ENCODE measurements at places on chromosomes 5 and 9.

- no peak for DNase-seq
Observed at GRCh38 chr5:100299261-100299660, 235.9 kb upstream of the FAM174A start.

- DNase-seq = no peak
Observed at GRCh38 chr9:4984171-4984620, 876 bp upstream of the JAK2 start.

- DNase-seq = no peak
Observed at GRCh38 chr9:95058121-95058785, 259.3 kb downstream of the FANCC start.

- DNase-seq = no peak
Observed at GRCh38 chr5:139678751-139679750, 30.9 kb downstream of the CXXC5 start.

DNA sequence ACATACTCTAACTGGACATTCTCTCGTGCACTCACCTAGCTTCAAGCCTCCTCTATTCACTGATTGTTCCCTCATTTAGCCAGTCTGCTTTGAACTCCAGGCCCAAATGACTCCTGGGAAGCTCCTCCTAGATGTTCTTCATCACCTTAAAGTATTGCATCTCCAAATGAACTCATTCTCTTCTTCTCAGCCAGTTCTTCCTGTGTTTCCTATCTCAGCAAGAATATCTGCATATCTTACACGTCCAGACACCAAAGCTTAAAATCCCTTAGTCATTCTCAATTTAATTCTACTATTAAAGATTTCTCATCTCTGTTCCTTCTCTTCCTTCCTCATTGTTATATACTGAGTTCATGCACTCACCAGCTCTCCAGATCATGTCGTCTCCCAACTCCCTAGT lies 118.6 kb upstream of the DAB2 start:
- no peak for DNase-seq

- DNase-seq = no peak
Observed at GRCh38 chr5:149675610-149676201, 54.4 kb upstream of the PPARGC1B start.

DNA sequence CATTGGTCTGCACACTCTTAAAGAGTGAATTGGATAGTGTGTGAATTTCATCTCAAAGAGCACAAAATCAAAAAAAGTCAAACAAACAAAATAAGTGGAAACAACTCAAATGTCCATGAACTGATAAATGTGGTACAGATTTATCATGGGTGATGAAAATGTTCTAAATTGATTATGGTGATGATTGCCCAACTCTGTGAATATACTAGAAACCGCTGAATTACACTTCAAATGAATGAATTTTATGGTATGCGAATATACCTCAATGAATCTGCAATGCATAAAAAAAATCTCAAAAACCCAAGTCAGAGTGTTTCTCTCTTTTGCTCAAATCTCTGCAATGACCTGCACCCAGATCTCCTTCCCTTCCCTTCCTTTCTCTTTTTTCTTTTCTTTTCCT lies 64.0 kb downstream of the PRRC1 start:
- no peak for DNase-seq

DNA sequence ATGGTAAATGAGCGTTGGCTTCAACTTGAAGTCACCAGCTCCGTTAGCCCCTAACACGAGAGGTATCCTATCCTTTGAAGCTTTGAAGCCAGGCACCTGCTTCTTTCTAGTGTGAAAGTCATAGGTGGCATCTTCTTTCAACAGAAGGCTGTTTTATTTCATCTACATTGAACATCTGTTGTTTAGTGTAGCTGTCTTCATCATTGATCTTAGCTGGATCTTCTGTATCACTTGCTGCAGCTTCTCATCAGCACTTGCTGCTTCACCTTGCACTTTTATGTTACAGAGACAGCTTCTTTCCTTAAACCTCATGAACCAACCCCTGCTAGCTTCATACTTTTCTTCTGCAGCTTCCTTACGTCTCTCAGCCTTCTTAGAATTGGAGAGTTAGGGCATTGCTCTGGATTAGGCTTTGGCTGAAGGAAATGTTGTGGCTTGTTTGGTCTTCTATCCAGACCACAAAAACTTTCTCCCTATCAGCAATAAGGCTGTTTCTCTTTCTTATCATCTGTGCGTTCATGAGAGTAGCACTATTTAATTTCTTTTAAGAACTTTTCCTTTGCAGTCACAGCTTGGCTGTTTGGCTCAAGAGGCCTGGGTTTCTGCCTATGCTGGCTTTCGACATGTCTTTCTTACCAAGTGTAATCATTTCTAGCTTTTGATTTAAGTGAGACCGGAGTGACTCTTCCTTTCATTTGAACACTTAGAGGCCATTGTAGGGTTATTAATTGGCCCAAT lies 47.2 kb downstream of the PCSK5 start:
- no peak for DNase-seq

- DNase-seq = no peak
Observed at GRCh38 chr9:85009251-85009650, 339.7 kb downstream of the NTRK2 start.

GRCh38 chr9:73597771-73598170 lies 446.1 kb downstream of the ANXA1 start:
- DNase-seq = no peak

DNA sequence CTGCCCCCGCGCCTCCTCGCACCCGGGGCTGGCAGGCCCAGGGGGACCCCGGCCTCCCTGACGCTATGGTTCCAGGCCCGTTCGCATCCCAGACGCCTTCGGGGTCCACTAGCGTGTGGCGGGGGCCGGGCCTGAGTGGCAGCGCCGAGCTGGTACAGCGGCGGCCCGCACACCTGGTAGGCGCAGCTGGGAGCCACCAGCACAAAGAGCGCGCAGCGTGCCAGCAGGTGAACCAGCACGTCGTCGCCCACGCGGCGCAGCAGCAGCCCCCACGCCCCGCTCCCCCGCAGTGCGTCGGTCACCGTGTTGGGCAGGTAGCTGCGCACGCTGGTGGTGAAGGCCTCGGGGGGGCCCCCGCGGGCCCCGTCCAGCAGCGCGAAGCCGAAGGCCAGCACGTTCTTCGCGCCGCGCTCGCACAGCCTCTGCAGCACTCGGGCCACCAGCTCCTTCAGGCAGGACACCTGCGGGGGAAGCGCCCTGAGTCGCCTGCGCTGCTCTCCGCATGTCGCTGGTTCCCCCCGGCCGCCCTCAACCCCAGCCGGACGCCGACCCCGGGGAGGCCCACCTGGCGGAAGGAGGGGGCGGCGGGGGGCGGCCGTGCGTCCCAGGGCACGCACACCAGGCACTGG lies 548 bp downstream of the TERT start:
- DNase-seq = no peak

DNA sequence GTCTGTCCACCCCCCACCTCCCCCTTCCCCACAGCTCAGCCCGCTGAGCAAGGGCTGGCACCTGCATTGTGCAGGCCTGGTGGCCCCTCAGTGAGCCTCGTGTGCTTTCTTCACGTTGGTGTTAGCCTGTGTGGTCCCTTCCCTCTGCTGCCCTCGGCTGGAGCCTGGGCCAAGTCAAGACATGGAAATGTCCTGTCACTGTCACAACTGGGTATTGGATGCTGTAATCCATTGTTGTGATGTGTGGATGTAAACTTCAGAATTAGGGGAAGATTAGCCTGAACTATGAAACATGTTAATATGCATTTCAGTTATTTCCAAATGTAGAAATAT lies 103.9 kb downstream of the TRIO start:
- DNase-seq = no peak

DNA sequence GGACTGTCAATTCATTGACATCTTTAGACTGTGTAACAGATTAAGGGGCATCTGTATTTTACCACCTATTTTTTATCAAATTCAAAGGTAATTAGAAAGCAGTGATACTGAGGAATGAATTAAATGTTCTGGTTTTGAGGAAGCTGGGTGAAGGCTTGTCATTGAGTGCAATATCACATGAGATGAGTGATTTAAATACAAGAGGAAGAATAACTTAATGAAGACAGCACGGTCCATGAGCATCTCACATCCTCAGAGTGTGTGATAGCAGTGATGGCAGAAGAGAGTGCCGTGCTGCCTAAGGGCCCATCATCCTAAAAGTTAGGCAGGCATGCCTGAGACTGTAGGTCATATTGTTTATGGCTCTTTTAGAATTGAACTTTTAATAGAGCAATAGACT lies 263.3 kb downstream of the MAST4 start:
- no peak for DNase-seq

DNA sequence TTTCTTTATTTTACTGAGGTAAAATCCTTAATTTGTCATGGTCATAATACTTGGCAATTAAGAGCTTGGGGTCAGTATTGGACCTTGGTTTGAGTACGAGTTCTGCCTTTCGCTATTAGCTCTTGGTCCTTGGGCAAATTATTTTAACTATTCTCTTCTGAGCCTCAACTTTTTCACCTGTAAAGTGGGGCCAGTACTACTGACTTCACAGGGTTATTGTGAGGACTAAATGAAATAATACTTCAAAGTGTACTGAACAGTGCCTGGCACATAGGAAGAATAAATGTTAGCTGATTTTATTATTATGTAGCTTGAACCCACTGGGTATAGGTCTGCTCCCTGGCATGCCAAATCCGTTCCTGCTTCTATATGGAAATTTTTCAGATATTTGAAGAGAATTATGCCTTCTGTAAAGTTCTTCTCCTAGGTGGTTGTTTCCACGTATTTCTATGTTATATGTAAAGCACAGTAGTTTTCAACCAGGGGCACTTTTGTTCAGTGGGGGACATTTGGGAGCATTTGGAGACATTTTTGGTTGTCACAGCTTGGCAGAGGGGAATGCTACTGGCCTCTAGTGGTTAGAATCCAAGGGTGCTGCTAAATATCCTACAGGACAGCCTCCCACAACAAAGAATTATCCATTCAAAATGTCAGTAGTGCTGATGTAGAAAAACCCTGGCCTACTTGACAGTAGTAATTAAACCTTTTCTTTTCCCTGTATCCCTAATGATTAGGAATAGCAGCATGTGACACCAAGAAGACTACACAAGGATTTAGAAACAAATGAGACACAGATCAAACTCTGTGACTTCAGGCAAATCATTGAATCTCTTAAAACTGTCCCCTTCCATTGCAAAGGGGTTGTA lies 4.5 kb downstream of the RCL1 start:
- DNase-seq = no peak

- no peak for DNase-seq
Observed at GRCh38 chr5:147504535-147504934, 5.3 kb downstream of the DPYSL3 start.

- no peak for DNase-seq
Observed at GRCh38 chr5:122319897-122320296, 7.9 kb downstream of the SNCAIP start.

DNA sequence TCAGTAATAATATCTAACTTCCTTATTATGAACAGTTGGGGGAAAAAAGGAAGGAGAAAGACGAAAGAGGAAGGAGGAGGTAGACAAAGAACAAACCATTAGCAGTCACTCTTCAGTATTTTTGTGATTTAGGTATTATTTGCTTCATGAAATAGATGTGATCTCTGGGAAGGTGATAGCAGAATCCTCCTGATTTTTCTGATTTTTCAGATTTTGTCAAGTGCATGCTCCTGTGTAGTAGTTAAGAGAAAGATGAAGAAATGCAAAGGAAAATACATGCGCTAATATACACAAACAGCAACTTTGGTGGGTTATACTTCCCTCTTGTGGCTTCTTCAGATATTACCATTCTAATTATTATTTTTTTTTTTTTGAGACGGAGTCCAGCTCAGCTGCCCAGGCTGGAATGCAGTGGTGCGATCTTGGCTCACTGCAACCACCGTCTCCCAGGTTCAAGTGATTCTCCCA lies 31.6 kb downstream of the LMNB1 start:
- DNase-seq = no peak

DNA sequence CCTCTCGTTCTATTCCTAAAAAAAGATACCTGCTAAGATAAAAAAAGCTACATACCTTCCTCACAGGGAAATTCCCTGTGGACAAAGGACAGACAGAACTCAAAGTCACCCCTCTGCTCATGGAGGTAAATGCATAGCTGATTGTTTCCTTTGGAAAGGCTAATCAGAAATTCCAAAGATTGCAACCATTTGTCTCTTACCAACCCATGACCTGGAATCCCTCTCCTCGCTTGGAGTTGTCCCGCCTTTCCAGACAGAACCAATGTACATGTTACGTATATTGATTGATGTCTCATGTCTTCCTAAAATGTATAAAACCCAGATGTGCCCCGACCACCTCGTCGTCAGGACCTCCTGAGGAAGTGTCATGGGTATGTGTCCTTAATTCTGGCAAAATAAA lies 49.2 kb upstream of the LIFR start:
- no peak for DNase-seq

DNA sequence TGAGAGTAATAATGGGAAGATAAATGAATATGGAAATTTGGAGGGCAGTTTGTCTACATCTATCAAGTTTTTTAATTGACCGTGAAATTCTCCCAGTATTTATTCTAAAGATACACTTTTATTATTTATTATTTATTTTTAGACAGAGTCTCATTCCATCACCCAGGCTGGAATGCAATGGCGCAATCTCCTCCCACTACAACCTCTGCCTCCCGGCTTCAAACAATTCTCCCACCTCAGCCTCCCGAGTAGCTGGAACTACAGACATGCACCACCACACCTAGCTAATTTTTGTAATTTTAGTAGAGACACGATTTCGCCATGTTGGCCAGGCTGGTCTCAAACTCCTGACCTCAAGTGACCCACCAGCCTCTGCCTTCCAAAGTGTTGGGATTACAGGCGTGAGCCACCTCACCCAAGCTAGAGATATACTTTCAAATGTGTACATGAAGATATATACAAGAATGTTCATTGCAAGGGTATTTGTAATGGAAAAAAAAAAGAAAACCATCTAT lies 97.7 kb upstream of the SLC12A2 start:
- DNase-seq = no peak

GRCh38 chr5:56247592-56247991 lies 14.5 kb upstream of the ANKRD55 start:
- DNase-seq = no peak

DNA sequence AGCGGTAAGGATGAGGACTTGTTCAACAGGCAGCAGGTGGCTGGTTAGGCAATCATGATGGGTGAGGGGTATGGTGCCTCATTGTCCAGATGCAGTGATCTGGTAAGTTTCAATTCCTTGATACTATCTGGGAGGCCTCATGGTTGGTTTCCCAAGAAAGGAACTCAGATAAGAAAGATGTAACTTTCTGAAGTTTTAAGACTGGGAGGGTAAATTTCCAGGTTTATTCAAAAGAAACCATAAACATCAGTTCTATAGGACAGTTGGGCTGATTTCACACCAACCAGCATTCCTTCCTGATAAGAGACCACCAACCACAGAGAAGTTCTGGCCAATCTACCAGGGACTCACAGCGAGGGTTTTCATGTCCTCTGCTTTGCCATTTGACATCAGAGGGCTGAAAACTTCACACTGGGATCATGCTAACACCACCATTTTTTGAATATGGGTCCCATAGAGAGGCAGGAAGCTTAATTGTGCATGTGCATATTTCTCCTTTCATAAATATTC lies 773 bp upstream of the AGGF1 start:
- no peak for DNase-seq

GRCh38 chr5:96562614-96563013 lies 99.6 kb upstream of the CAST start:
- no peak for DNase-seq

DNA sequence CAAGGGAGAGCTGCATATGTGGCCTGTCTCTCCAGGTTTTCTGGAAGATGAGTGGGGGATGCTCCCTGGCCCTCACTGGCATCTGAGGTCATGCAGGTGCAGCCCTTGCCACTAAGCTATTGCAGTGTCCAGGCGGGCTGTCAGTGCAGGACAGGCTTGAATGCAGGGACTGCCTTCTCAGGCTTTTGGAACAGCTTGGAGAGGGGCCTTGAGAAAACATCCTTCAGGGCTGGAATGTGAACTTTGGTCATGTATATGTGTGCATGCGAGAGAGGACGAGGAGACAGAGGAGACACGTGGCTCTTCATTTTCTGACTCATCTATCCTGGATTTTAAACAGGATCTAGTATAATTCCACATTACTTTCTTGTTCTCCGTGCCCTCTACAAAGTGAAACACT lies 90.3 kb downstream of the MACROH2A1 start:
- no peak for DNase-seq

Measured in activated T-cell treated with anti-CD3 and anti-CD28 coated beads for 24 hours (primary cell).